NCI-H526 (cell line): ENCODE measurements at places on chromosomes 16 and 17.

DNA sequence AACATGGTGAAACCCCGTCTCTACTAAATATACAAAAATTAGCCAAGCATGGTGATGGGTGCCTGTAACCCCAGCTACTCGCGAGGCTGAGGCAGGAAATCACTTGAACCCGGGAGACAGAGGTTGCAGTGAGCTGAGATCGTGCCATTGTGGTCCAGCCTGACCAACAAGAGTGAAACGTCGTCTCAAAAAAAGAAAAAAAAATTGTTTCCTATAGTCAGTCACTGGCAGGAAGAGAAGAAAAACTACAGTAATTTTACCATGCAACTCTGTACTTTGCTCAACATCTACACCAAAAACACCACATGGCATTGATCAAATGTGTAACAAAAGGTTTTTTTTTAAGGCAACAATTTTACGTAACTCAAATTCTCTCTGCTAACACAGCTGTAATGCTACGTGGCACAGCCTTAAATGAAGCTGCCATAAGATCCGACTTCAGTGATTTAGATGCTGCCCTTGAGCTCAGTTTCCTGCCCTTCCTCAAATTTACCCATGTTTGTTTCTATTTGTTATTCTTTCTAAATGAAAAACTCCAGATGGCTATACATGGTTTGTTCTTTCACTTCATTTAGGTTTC, 40.2 kb downstream of the CNOT1 start:
- DNase-seq = no peak

DNA sequence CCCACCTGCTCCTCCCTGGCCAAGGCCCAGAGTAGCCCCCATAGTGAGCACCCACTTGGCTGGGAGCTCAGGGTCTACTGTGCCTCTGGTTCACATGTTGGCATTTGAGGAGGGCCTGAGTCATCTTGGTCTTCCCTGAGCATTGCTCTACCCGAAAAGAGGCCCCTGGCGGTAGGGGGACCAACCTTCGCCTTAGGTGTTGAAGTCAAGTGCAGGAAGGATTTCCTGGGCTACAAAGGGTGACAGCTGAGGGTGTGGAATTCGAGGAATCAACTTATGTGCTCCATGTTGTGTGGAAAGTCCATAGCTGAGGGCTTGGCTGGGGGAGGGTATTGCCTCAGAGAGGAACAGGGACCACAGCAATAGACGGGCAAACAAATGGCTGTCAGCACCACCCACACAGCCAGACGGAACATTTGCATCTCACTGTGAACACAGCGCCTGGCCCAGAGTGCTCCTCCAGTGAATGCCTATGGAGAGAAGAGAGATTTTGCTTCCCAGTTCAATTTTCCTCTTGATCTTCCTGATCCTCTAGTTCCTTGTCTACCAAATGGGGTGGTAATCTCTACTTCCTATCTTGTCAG, 35.6 kb upstream of the NGFR start:
- DNase-seq = peak; percentile 38

DNA sequence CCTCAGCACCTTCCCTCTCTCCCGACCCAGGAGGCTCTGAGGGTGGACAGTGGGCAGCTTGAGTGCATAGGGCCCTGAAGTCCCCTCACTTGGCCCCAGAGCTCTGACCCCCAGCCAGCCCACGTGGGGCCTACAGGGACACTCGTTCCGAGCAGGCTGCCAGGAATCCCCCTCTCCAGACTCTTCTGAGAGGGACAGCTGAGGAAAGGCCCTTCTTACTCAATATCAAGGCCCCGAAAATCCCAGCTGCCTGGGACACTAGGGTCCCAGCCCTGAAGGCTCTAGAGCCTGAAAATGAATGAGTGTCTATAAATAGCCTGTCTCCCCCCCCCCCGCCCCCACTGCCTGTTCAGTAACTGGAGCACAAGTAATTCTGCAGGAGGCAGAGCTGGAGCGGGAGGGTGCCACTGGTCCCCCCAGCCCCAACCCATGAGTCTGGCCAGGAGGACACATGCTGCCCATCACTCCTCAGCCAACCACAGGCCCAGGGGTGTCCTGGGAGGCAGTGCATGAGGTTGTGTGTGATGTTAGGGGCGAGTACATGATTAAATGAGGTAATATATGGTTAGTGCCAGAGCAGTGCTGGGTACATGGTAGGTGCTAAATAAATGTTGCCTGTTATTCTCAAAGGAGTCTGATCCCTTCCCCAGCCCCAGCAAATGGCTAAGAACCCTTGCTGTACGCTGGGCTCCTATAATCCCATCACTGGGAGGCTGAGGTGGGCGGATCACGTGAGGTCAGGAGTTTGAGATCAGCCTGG, 11.6 kb downstream of the ADAM11 start:
- no peak for DNase-seq

- peak; percentile 14 for DNase-seq
Measured at GRCh38 chr16:81005610-81006161, 999 bp downstream of the CMC2 start.

DNA sequence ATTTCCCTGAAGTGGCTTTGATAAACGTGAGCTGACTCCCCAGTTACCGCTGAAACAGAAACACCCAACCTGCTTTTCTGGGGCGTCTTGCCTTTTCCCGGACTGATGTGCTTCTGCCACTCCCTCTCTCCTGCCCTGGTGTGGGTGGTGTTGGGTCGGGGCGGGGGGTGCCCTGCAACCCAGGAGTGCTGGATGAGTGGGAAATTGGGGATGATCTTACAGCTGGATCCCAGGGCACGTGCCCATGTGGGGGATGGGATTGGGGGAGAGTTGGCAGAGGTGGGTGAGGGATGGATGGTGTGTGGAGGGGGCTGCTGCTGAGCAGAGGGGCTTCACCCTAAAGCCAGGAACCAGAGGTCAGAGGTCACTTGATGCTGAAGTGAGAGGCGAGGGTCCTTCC, 28.5 kb downstream of the PGS1 start:
- no peak for DNase-seq

DNA sequence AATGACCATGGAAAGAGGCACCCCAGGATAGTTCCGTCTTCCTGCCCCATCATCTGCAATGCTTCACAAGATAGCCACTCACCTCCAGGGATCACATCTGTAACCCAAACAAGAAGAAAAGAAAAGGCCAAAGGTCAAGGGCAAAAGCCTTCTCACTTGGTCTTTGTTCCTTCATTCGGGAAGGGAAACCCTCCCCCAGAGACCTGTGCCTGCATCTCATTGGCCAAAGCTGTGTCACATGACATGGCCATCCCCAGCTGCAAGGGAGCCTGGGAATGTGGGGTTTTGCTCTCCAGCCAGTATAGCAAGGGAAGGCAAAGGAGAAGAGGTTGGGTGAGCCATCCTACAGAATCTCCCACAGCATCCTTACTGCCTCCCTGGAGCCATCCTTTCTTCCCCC, 47.9 kb downstream of the NOL11 start:
- DNase-seq = no peak

- no peak for DNase-seq
Measured at GRCh38 chr17:60065867-60066266, 12.9 kb downstream of the HEATR6 start.

- DNase-seq = no peak
Measured at GRCh38 chr17:43591779-43592562, 45.8 kb upstream of the ETV4 start.

DNA sequence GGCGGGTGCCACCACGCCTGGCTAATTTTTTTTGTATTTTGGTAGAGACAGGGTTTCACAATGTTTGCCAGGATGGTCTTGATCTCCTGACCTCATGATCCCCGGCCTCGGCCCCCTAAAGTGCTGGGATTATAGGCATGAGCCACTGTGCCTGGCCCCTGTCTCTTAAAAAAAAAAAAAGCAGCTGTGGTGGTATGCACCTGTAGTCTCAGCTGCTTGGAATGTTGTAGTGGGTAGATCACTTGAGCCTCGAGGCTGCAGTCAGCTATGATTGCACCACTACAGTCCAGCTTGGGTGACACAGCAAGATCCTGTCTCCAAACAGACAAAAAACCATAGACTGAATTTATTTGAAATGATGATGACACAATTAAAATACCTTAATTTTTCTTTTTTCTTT, 24.3 kb downstream of the CDK12 start:
- no peak for DNase-seq

DNA sequence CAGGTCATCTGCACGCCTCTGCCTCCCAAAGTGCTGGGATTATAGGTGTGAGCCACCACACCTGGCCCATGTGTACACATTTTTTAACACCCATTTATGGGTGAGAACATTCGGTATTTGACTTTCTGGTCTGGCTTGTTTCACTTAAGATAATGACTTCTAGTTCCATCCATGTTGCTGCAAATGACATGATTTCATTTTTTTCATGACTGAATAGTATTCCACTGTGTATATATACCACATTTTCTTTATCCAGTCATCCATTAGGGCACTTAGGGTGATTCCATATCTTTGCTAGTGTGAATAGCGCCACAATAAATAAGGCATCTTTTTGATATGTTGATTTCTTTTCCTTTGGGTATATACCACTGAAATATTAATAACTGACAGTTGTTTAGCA, 5.6 kb downstream of the ALOX12B start:
- no peak for DNase-seq

GRCh38 chr17:70344386-70345060, 175.2 kb downstream of the KCNJ2 start:
- DNase-seq = no peak

- DNase-seq = no peak
Measured at GRCh38 chr17:1343554-1343953, 56.5 kb downstream of the YWHAE start.

- DNase-seq = peak; percentile 27
Measured at GRCh38 chr17:77382356-77382911, 241.7 kb downstream of the SEC14L1 start.

DNA sequence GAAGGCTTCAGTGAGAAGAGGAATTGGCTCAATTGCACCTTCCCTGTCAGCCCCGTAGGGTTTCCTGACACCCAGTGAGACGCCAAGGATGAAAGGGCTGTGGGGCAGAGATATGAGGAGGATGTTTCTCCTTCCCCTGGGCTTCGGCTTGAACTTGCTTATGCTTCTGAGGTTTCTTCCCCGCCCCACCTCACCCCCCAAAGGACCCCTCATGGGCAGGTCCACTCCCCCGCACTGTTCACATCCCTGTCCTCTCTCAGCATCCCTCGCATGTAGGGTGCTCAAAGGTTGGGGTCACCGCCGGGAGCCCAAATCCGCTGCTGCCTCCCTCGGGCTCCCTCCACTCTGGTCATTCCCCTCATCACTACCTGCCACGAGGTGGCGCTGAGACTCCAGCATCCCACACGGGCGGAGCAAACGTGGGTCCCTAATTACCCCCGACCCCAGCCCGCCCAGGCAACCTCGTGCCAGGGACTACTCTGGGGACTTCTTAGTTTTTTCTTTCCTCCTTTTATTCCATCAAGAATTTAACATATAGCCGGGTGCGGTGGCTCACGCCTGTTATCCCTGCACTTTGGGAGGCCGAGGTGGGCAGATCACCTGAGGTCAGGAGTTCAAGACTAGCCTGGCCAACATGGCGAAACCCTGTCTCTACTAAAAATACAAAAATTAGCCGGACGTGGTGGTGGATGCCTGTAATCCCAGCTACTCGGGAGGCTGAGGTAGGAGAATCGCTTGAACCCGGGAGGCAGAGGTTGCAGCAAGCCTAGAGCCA, 3.3 kb upstream of the TRARG1 start:
- DNase-seq = peak; percentile 59

DNA sequence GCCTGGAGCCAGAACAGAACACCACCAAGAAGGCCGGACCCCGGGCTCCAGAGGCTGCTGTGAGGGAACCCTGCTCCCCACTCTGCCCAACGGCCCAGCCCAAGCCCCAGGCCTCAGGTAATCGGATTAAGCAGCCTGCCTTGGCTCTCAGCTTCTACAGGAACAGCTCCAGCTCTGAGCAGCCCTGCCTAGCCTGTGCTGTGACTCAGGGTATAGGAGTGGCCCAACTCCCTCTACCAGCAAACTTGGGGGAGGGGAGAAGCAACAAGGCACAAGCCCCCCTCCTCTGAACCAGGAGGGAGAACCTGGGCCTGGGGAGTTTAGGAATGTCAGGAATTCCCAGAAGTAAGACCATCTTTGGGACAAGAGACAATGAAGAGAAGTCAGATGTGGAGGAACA, 849 bp upstream of the SOX15 start:
- DNase-seq = no peak

DNA sequence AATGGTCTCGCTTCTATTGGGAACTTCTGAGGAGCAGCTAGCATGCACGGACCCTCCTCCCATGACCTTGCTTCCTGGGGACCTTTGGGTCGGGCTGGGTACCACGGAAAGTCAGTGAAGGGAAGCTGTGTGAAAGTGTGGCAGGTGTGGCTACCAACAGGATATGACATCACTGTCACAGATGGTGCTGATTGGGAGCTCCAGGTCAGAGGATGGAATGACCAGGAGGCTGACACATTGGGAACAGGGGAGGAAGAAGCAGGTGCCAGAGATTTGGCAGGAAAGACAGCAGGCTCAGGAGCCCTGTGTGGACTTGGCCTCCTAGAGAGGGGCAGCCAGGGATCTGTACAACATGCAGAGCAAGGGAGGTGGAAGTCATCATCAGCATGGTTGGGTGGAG, 34.0 kb downstream of the CPNE2 start:
- no peak for DNase-seq

DNA sequence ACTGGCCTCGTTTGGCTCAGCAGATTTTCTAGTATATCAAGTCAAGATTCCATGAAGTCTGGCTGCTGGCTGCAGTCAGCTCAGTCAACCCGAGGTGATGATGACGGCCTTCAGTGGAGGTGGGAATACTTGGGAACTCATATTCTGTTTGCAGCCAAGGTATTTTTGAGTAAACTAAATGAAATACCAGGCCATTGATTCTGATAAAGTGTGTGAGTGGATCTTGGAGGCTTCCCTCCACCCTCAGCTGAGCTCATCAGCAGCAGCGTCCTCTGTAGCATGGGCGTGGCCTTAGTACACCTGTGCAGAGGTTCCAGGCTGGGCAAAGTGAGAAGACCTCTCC, 22.0 kb upstream of the TACO1 start:
- DNase-seq = no peak

GRCh38 chr16:27811881-27812280, 251.6 kb downstream of the GSG1L start:
- DNase-seq = no peak

GRCh38 chr17:77499699-77500435, 359.1 kb downstream of the SEC14L1 start:
- no peak for DNase-seq

- DNase-seq = no peak
Measured at GRCh38 chr17:8326511-8327302, 12.9 kb upstream of the ODF4 start.

- no peak for DNase-seq
Measured at GRCh38 chr16:87959391-87959990, 8.3 kb downstream of the BANP start.

DNA sequence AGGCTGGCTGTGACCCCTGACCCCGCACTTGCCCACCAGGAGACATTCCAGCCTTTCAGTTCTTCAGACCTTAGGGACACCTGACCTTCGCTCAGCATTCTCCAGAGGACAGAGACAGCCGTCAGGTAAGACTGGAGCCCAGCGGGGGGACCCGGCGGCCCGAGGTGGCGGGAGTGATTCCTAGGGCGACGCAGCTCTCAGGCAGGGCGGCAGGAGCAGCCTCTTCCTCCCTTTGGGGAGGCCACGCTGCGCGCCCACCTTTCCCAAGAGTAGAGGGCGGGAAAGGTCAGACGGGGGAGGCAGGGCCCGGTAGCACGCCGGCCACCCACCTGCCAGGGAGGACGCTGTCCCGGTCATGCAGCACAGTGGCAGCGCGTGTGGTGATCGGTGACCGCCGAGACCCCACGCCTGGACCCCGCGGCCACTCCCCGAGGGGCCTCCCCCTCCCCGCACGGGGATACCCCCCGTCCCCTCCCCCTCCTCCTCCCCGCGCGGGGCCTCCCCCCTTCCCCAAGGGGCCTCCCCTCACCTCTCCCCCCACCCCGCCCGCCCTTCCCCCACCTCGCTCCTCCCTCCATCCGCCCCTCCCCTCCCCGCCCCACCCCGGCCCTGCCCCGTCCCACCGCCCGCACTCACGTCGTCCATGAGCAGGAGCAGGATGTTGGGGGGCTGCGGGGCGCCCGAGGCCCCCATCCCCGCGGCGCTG, 472 bp downstream of the GALNS start:
- no peak for DNase-seq
